ENCODE measurements at places on chromosomes 4 and X.

GRCh38 chr4:128570387-128570975 is 239.0 kb upstream of the JADE1 start:
- no peak for DNase-seq

DNA sequence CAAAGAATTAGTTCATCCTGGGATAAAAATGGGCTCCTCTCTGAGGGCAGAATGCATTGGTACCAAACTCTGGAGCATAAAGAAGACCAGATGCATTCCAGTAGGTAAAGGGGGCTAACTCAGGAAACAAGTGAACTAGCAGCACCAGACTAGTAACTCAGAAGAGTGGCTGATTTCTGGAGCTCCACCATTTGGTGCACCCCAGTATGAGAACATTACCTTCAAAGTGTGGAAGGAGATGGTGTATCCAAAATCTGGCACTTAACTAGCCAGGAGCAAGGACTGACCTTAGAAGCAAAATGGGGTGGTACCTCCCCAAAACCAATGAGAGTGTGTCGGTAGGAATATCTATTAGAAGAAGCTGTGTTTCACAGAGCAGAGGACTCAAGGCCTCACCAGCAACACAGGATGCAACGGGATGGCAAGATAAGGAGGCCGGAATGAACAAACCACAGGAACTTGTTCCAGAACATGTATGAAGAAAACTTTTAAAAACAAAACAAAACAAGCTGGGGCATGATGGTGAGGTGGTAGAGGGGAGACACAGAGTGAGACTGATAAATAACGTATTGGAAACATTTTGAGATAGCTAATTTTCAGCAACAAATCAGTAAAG is 142.3 kb downstream of the INPP4B start:
- DNase-seq: no peak

DNA sequence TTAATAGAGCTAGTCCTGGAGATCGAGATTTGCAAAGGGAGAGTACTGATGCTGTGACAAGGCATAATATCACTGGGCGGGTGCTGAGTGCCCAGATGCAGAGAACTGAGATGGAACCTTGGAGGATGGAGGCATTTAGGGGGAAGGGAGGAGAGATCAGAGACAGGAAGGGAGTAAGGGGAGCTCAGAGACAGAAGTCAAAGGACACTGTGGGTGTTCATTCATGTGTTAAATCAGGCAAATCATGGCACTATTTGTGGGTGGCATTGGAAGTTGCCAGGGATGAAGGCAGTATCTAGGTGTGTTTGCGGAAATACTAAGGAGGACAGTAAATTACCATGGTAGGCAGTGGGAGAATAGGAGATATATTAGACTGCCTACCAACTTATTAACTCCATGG is 135.0 kb downstream of the RBM46 start:
- DNase-seq: no peak

GRCh38 chr4:36043901-36044300 is 200.4 kb downstream of the ARAP2 start:
- DNase-seq: no peak

GRCh38 chr4:25590171-25590570 is 65.5 kb upstream of the SLC34A2 start:
- DNase-seq: no peak

- no peak for DNase-seq
These were observed 246.4 kb downstream of the SH2D1A start for GRCh38 chrX:124592744-124593143.

DNA sequence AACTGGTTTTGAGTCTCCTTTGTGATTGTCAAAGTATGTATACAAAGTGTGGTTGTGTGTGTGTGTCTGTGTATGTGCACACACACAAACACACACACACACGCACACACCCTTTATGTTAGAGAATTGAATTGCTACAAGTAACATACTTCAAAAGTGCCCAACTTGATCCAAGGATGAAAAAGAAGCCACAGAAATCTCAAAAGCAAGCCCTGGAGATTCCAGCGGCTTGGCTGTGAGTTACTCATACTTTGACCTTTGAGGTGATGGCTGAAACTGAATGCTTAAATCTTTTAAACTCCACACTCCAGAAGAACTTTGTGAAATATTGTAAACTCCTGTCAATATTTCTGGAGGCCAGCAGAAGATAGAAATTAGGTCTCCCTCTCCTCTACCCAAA is 168.4 kb upstream of the NRK start:
- DNase-seq: no peak

DNA sequence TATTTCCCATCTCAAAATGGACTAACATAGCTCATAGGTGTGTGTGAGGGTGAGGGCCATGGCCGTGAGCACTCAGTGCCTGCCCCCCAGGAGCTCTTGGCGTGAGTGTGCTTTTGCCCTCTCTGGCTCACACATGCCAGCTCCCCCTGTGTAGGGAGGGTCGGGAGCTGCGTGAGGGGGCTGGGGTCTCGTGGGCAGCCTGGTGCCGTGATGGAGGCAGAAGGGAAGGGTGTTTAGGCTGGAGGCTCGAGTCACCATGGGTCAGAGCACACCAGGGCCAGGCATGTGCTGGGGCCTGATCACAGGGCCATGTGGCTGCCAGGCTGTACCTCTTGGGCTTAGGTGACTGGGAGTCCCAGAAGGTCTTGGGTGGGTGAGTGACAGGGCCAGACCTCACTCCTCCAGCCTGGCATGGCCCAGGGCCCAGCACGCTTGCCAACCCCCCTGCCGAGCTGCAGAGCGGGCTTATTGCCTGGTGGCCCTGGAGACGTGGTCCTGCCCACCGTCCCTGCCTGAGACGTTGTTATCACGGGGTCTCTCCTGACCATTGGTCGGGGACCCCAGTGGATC is 44.0 kb downstream of the ADRA2C start:
- no peak for DNase-seq
